ENCODE measurements at places on chromosomes 3 and 15.

- no peak for DNase-seq
These were observed 177.1 kb upstream of the FEZF2 start for GRCh38 chr3:62550439-62550838.

- DNase-seq, result no peak
These were observed 2.0 kb upstream of the PIGZ start for GRCh38 chr3:196970547-196971093.

- no peak for DNase-seq
These were observed 38.4 kb downstream of the SLCO3A1 start for GRCh38 chr15:91891788-91892345.

GRCh38 chr3:13121553-13122001, 48.3 kb upstream of the IQSEC1 start:
- no peak for DNase-seq

GRCh38 chr3:139128803-139129202, 84.1 kb upstream of the PRR23C start:
- DNase-seq, result no peak

DNA sequence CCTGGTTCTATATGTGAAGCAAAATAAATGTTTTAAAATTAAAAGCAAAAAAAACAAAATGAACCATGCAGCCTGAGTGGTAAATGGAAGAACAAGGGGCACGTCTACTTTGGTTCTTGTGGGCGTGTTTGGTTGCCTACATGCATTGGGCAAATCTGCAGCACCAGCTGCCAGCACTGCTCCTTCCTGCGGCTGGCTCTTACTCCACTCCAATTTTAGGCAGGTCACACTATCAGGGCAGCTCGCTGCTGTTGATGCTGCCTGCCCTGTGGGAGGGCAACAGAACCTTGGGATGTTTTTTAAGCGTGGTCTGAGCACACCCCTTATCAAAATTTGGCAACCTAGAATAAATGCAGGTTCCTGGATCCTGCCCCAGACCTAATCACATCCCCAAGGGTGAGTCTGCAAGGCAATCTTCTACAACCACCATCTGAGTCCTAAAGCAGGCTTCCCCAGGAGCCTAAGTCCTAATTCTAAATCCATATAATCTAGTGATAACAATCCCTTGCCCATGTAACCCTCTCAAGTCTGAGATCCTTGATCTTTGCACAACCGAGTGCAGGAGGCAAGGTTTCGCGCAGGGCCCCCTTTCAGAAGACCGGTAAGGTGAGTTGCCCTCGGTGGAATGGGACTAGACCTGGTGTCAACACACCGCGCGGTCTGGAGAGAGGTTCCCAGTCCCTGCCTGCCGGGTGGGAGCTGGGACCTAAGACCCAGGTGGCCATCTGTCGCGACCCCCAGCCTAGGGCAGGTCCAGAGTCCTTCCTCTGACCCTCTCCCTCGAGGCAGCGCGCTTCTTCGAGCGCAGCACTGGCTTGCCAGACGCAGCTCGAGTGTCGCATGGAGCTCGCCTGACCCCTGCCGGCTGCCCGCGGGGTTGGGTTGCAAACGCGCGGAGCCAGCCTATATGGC, 15.9 kb downstream of the IVD start:
- peak; percentile 88 for DNase-seq

DNA sequence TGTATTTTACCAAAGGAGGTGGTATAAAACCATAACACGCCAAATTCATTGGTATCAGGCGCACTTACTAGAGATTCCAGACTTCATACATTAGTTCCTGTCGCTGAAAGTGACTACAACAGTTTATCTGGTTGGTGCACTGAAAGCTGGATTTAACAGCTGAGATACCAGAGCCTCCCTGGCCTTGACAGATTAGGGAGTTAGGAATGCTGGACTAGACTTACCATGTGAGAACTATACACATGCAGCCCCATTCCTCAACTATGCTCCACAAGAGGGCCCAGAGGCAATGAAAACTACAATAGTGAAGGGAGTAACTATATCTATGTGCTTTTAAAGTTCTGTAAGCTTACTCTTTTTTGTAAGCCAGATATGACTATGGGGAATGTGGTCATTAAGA, 174.4 kb downstream of the STAG1 start:
- DNase-seq, result no peak

- no peak for DNase-seq
These were observed 49.8 kb downstream of the BDH1 start for GRCh38 chr3:197505796-197506548.

DNA sequence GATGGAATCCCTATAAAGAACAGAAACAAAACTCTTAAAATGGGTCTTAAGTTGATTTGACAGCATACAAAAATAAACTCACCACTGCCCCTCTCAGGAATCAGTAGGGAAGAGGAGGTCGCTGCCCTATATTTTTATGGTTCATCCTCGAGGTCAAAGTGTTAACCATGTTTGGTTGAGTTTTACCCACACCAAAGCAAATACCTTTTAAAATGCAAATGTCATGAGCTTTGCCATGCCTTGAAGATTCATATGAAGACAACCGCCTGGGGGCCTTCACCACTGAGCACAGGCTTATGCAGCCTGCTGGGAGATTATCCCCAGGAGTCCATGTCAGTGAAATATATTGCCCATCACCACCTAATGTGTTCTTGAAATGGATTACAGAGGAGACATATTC, 66.1 kb downstream of the GLB1 start:
- DNase-seq, result peak; percentile 51

DNA sequence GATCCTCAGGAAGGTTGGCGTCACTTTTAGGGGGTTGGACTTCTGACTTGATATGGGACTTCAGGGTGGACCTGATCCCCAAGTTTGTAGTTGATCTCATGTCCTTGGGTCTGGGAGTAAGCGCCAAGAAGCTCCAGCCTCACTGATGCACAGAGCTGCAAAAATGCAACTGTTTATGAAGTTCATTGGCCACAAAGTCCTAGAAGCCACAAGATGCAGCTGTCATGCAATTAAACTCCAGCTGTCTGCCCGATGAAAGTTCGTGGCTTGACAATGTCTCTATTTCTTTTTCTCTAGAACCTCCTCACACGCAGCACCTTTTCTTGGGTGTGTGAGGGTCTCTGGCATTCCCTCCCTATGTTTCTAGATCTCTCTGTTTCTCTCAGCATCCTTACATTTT, 9.2 kb upstream of the ACAN start:
- DNase-seq, result no peak

DNA sequence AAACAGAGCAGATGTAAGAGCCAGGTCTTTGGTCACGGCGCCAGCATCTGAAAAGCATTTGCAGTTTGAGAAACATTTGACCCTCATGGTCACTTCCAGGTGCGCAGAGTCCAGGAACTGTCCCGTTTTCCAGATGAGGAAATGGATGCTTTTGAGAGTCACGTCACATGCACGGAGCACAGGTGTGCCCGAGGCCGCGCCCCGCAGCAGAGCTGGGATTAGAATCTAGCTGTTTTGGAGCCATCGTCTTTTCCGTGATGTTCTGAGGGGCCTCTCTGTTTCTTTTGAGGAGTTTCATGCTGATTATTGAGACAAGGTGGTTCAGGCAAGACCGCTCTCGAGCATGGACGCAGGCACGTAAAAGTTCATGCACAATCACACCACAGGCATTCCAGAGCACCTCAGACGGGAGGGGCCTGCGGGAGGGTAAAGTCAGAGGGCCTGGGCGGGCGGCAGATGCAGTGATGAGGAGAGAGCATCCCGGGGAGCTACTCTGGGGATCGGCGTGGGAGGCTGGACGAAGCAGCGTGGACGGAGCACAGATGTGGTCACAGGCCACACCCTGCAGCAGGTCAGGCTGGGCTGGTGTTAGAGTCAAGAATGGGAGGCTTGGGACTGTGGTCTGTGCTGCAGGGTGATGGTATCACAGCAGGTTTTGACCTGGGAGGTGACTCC, 139.2 kb upstream of the MEF2A start:
- DNase-seq, result no peak

GRCh38 chr3:50572801-50573371, 3.6 kb downstream of the HEMK1 start:
- peak; percentile 49 for DNase-seq

DNA sequence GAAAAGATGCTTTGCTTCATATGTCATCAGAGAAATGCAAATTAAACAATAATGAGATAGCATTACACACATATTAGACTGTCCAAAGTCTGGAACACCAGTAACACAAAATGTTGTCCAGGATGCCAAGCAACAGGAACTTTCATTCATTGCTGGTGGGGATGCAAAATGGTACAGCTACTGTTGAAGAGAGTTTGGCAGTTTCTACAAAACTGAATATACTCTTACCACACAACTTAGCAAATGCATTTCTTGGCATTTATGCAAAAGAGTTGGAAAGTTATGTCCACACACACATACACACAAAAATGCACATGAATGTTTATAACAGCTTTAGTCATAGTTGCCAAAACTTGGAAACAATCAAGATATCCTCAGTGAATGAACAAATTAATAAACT, 195.2 kb upstream of the MME start:
- DNase-seq, result no peak

- no peak for DNase-seq
These were observed 355.3 kb upstream of the ZNF385D start for GRCh38 chr3:22106213-22106896.

- peak; percentile 39 for DNase-seq
These were observed 1.1 kb downstream of the BAHD1 start for GRCh38 chr15:40441565-40442531.

GRCh38 chr3:194832346-194833104, 146.8 kb downstream of the FAM43A start:
- DNase-seq, result no peak

GRCh38 chr15:62147149-62147548, 17.9 kb downstream of the C2CD4B start:
- DNase-seq, result no peak

GRCh38 chr3:151320131-151320530, 3.5 kb upstream of the GPR87 start:
- no peak for DNase-seq

GRCh38 chr15:38086611-38087010, 152.2 kb downstream of the TMCO5A start:
- no peak for DNase-seq

DNA sequence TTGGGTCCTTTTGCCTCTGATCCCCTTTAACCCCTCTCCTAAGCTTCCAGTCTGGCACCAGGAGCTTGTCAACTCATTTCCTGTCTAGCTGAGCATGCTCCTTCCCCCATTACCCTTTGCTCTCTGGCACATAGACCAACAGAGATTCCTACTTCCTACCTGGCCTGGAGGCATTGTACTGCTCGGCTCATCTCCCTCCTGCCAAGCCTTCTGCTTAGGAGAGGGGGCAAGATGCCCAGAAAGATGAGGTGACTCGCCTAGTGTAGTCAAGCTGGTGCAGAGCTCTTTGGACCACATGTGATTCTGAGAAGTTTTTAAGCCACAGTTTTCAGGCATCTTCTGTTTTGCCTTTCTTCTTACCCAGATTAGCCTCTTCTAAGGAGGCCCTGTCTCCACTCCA, 95.4 kb downstream of the ZNF621 start:
- DNase-seq, result no peak

- DNase-seq, result no peak
These were observed 262.4 kb downstream of the CPNE4 start for GRCh38 chr3:131772269-131773026.

DNA sequence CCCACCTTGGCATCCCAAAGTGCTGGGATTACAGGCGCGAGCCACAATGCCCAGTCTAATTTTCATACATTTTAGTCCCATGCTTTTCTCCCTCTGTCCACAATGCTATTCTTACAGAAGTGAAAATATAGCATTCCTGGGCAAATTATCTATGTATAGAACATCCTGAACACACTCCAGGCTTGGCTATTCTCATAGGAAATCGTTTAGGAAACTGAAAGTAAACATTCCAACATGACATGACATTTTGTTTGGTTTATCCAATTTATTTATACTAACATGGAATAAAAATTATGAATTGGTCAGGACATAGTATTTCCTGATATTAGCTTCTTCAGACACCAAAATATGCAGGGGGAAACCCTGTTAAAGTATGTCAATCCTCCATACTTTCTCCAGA, 52.6 kb downstream of the SYNM start:
- no peak for DNase-seq

DNA sequence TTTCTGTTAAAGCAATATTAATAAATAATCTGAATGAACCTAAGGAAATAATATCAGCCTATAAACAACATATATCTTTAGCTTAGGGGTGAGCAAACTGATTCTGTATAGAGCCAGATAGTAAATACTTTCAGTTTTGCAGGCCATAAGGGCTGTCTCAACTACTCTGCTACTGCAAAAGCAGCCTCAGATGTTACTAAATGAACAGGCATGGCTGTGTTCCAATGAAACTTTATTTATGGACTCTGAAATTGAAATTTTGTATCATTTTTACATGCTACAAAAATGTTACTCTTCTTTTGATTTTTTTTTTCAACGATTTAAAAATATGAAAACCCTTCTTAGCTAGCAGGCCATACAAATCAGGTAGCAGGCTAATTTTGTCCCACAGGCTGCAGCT, 212.8 kb upstream of the PRICKLE2 start:
- no peak for DNase-seq

- DNase-seq, result no peak
These were observed 249.9 kb downstream of the ROBO1 start for GRCh38 chr3:79517766-79518413.

DNA sequence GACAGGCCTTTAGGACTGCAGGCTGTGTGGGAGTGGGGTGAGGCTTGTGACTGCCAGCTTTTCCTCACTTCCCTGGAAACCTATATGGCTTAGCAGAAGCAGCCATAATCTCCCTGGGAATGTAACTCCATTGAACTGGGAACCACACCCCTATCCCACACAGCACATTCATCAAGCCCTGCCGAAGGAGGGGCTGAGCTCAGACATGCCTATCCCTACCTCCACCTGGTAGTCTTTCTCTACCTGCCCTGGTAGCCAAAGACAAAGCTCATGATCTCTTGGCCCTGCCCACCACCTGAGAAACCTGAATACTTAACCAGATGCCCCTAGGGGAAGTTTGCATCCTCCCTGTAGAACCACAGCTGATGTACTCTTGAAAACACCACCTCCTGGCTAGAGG, 219.8 kb downstream of the UNC13C start:
- no peak for DNase-seq

DNA sequence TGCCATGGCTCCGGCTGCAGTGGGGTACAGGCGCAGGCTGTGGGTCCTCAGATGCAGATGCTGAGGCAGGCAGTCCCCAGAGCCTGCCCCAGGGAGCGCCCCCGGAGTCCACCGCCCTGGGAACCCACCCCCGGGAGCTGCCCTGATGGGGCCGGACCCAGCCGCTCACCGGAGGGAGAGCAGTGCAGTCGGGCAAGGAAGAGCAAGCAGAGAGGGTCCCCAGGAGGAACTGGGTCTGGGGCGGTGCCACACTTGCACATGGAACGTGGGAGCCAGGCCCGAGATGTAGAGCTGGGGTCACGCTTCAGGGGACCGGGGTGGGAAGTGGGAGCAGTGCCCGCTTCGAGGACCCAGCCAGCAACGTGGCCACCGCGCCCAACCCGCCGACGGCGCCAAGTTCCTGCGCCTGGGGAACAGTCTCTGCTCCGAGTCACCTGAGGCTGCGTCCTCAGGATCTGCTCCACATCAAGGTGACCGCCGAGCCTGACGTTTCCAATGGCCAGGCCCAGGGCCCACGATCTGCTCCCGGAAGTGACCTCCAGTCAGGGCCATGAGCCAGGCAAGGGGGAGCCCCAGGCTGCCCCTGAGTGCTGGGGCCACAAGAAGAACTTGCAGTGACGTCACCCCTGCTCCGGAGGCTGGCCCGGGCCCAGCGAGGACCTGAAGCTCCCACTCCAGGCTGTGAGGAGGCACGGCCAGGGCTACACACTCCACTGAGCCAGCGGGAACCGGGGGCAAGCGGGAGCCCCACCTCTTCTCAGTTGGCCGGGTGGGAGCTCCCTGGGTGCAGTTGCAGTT, 27.0 kb upstream of the TFG start:
- no peak for DNase-seq
